ENCODE measurements at places on chromosomes 1 and 21.

- DNase-seq: no peak
Measured at GRCh38 chr1:154729577-154729976, 121.6 kb upstream of the ADAR start.

GRCh38 chr21:43603641-43604504, 55.4 kb downstream of the HSF2BP start:
- DNase-seq: no peak

DNA sequence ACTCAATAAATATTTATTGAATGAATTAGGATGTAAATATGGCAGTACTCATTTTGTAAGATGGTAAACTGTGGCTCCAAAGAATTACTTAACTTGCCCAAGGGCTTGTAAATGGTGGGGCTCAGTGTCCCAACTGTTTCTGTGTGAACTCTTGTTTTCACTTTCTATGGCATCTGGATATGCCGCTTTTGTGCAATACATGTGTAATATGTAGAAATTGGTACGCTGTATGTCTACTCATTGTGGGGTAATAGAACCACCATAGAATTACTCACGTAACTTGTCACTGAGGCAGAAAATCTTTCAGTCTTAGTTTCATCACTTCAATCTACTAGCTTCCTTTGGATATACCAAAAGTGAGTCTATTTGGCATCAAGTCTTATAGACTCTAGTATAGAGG, 977 bp downstream of the PRPF3 start:
- DNase-seq: no peak

DNA sequence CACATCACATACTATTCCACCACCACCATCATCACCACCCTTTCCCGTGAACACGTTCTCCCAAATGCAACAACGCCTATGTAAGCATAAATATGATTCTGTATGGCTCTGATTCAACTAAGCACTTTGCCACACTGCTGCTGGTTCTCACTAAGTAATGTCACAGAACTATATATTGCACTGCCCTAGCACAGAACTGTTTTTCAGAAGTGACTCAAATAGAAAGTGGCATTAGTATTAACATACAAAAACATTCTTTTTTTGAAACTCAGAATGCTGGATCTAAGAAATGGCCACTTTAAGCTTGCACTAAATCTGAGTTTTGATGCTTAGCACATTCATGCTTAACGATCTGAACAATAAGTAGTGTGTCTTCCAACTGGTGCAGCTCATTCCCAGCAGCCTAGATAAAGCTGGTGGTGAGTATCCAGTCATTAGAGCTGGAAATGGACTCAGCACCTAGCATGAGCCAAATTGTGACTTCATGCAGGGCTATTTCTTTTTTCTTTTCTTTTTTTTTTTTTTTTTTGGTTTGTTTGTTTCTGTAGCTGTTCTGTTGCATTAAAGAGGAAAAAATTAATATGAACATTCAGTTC, 46.2 kb upstream of the ZC3H11B start:
- DNase-seq: no peak

DNA sequence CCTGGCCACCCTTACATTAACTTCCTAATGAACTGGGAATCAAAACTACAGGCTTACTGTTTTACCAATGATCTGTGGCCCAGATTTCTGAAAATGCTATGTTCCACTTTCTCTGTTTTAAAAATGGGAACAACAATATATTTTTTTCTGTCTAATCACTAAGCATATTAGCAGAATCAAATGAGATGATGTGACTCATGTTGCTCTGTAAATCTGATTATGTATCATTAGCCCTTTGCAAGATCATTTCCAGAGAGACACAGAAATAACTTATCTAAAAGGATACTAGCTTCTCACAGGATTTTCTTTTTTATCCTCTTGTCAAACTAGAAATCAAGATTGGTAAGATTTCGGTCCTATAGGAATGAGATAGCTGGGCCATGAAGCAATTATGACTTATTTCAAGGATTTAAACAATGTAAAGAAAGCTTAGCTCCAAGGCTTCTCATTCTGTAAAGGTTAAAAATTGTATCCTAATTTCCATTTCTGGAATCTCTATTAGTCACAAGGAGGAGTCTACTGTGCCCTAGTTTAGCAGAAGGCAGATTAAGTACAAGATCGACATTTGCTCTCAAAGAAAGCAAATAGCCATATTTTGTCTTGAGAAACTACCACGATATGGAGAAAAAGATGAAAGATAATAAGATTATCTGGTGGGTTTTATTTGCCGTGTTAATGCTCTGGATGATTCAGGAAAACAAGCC, 32.4 kb upstream of the CAMSAP2 start:
- DNase-seq: no peak

GRCh38 chr1:103459346-103459745, 66.2 kb upstream of the RNPC3 start:
- DNase-seq: no peak

DNA sequence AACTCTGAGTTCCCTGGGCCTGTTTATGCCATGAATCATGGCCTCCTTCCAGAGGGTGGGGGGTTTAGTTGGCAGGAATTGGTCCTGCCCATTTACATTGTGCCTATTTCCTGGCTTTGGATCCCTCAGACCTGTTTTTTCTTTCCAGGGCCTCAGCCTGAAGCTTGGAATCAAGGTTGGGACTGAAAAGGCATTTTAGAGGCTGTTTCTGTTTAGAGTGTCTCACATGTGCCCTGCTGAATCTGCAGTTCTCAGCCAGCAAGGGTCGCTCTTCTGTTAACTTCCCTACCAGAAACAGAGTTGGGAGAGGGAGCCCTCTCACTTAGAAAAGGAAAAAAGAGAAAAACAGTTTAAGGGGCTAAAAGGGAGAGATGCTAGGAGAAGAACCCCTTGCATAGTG, 191.1 kb downstream of the PTPRC start:
- DNase-seq: no peak

- no peak for DNase-seq
Measured at GRCh38 chr1:116772648-116773045, 18.4 kb downstream of the CD2 start.

DNA sequence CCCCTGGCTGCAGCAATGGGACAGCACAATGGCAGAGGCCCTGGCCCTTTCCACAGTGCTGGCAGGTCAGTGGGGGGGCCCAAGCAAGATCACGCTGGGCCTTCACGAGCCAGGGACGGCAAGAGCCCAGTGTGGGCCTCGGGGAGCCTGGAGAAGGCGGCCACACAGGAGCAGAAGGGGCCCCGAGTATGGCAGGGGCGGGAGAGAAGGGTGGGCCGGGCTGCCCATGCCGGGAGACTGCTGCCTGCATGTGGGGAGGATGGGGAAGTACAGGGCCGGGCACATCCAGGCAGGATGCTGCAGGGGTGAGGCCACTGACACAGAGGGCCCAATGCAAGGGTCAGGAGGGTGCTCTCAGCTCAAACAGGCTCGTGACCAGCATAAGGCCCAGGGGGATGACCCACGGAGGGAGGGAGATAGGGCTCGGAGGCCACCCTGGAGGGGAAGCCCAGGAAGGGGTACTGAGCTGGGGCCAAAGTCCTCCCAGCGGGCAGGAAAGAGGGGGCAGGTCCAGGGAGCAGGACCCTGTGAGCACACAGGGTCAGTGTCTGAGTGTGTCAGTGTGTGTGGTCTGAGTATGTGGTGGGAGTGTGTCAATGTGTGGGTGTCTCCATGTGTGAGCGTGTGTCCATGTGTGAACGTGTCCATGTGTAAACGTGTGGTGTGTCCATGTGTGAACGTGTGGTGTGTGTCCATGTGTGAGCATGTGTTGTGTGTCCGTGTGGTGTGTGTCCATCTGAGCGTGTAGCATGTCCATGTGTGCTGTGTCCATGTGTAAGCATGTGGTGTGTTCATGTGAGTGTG, 13.1 kb downstream of the SLC19A1 start:
- DNase-seq: no peak

- DNase-seq: no peak
Measured at GRCh38 chr1:236147521-236148469, 5.5 kb downstream of the GPR137B start.

DNA sequence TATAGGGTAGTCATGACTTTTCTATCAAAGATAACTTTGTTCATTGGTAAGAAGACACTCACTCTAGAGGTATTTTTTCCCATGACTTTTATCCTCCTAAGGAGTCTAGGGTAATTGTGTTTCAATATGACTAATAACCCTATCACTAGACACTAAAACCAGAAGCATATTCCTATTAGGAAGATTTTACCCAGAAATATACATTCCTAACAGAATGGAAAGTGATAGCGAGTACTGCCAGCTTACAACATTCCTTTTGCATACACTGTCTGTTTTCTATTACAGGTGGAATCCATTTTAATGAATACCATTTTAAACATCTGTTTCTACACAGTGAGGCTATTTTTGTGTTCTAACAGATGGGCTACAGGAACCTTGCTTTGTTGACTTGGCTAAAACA, 31.4 kb upstream of the C1orf185 start:
- no peak for DNase-seq

DNA sequence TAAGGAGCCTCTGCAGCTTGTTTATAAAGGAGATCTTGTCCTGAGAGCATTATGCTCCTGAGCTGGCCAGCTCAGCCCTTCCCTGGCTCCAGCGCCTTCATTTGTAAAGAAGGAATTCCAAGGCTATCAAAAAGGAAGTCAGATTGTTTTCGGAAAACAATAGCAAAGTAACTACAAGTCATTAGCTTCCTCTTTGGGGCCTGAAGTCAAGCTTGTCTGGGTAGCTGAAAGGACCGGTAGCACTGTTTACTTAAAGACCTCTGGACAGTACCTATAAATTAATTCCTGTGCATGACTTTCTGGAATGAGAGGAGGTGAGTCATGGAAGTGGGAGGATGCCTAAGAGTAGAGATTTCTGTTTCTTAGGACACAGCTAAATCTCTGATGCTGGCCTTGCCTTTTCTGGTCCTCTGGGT, 20.7 kb upstream of the GJA5 start:
- DNase-seq: no peak

- no peak for DNase-seq
Measured at GRCh38 chr1:194372266-194372665, 1185.9 kb upstream of the B3GALT2 start.

DNA sequence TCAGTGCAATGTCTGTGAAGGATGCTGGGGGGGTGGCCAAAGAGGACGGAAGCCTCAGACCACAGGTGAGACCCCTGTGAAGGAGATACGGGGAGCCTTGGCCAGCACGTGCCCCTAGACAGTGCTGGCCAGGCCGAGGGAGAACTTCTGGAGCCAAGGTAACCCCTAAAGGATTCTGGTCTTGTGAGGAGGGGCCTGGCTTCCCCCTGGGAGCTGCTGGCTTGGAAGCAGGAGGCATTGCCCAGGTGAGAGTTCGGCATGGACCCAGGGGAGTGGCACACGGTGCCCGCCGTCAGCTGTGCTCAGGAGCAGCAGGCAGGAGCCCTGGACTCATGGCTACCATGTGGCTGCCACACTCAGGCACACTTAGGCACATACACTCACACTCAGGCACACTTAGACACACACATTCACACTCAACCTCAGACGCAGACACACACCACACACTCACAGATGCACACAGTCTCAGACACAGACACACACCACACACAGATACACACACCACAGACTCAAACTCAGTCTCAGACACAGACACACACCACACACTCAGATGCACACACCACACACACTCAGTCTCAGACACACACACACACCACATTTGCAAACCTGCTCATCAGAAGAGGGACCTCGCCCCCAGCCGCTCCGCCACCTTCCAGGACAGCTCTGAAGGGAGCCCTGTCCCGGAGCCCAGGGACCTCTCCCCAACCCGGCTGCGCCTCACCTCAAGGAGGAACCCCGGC, 1.1 kb upstream of the COL6A2 start:
- no peak for DNase-seq

DNA sequence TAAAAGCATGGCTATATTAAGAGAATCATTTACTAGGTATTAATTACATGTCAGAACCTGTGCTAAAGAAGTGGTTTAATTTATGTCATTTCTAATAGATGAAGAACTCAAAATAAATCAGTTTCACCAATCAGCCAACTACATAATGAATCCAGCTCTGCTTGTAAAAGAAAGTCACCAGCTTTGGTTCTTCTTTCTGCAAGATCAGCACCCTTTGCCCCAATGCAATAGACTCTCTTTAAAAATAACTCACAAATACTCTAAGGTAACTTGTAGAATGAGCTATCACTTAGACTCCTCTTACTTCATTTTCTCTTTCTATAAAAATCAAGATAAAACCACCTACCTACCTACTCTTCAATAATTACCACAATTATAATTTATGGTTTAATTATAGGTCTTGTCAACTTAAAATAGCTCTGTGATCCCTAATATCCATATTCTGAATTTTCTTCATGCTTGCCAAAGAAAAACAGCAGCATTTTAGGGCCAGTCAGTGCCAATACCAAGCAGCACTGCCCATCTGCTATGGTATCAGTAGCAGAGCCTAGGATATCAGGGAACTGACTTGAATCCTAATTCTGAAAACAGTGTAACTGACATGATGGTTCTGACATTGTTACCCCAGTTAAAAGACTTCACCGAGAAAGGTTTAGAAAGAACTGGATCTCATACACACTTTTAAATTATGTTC, 11.3 kb downstream of the SLC19A2 start:
- DNase-seq: no peak

GRCh38 chr1:230271300-230272035, 154.7 kb downstream of the PGBD5 start:
- DNase-seq: no peak

DNA sequence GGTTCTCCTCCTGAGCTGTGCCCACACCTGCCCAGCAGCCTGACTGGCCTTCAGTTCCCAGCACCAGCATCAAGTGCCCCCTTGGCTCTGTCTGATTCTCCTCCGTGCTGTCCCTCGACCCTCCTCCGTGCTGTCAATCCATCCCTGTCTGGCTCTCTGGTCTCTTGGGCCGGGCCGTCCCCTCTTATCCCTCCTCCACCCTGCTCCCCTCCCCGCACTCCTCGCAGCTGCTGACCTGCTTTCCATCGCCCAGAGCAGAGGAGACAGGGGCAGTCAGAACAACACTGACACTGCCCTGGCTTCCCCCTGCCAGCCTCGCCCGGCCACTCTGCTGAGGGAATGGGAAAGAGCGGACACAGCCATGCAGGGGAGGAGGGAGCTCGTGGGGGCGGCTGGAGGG, 267.4 kb downstream of the CAMTA1 start:
- no peak for DNase-seq

DNA sequence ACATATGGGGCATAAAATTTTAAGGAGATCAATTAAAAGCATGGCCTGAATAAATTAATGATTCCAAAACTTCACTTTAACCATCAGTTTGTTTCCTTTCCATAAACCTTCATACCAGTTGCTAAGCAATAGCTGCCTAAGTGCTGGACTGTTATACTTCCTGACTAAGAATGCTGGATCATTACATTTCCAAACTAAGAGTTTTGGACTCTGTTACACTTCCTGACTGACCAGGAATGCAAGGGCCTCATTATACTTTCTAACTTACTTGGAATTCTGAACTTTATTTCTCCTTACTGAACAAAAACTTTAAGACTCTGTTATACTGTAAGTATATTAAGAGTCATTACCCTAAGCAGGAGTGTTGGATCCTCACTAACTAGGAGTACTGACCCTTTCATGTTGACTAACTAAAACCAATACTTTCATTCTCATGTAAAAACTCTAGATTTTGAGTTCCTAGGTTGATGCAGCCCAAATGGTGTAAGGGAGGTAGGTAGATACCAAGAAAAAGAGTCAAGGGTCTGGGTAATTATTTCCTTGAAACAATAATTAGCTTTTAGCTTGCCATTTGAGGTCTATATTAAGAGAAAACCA, 118.2 kb downstream of the FAF1 start:
- no peak for DNase-seq

GRCh38 chr1:170556917-170557316, 25.0 kb downstream of the GORAB start:
- DNase-seq: no peak

- DNase-seq: no peak
Measured at GRCh38 chr1:178875936-178876335, 5.1 kb upstream of the ANGPTL1 start.
